Effector memory CD4-positive, alpha-beta T cell (primary cell): ENCODE measurements at places on chromosomes 7 and 10.

DNA sequence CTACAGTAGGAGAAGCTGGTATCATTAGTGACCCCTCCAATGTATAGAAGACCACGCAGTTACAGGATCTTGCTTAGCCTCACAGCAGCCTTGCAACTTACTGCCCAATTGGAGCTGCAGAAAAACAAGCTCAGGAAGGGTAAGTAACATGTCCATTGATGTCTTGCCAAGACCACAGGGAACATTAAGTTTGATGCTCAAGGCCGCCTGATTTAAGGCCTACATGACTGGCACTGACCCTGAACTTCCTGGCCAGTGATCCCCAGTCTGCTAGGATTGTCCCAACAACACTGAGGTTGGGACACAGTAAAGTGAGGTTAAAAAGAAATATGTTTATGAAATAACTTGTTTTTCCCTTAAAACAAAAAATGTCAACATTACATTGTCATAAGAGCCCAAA, 6.8 kb upstream of the GDF2 start:
- no peak for DNase-seq

GRCh38 chr7:108653526-108653925, 83.9 kb downstream of the DNAJB9 start:
- no peak for DNase-seq

DNA sequence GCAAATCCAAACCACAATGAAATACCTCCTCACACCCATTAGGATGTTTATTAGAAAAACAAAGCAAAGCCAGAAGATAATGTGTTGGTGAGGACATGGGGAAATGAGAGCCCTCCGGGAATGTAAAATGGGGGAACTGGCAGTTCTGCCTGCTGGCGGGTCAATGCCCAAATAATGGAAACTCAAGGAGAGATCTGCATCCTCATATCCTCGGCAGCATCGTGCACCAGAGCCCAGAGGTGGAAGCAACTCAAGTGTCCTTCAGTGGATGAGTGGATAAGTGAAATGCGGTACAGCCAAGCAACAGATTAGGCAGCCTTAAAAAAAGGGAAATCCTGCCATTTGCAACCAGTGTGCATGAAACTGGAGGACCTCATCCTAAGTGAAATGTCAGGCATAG, 325.2 kb downstream of the WDR37 start:
- DNase-seq, result no peak

GRCh38 chr7:117385363-117386109, 41.8 kb downstream of the ASZ1 start:
- DNase-seq, result no peak

DNA sequence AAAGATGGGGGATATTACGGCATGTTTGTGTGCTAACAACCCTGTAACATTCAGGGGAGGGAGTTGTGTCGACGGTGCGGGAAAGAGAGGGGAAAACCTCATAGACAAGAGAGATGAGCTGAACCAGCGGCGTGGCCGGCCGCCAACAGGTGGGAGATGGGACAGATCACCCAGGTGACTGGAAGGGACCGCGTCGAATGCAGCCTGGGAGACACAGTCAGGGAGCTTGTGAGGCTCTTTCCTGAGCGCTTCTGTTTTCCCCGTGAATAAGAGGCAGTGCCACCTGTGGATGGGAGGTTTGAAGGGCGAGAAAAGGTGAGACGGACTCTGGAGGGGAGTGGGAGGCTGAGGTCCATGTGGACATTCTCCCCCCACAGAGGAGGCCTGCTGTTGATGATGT, 9.9 kb upstream of the PRKAG2 start:
- no peak for DNase-seq

GRCh38 chr7:82114237-82114636, 329.3 kb downstream of the CACNA2D1 start:
- DNase-seq, result no peak

DNA sequence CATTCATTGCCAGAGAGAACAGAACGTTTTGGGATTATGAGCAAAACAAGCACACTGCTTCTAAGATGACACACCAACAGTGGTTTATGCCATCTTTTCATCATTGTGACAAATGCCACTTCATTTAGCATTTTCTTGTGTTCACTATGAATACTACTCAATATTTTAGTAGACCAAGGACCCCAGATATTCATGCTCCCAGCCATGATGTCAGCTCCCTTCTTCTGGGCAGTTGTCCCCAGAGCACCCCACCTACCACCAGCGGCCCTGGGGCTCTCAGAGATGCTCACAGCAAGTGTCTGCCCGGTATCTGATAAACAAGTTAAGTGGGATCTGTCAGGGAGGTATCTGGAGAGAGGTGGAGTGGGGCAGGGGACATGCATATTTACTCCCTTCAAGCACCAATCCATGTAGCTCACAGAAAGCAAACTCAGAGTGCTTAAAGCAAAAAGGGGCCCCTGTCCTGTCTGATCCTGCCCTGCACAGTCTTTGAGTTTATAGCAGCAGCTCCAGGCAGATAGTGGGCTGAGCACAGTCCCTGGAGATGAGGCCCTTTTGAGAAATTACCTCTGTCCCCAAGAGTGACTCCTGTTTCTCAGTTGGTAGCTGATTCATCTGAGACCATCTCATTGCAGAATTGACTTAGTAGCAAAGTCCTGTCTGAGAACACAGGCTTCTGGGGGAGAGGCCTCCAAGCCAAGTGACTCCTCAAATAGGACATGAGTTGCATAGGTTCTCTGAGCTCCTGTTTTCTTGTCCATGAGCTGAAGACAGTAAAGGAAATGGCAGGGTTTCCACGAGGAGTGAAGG, 281.8 kb upstream of the KLF6 start:
- no peak for DNase-seq

GRCh38 chr7:5472432-5473315, 49.0 kb upstream of the TNRC18 start:
- DNase-seq, result no peak

GRCh38 chr10:14391342-14391741, 60.6 kb upstream of the FRMD4A start:
- no peak for DNase-seq

DNA sequence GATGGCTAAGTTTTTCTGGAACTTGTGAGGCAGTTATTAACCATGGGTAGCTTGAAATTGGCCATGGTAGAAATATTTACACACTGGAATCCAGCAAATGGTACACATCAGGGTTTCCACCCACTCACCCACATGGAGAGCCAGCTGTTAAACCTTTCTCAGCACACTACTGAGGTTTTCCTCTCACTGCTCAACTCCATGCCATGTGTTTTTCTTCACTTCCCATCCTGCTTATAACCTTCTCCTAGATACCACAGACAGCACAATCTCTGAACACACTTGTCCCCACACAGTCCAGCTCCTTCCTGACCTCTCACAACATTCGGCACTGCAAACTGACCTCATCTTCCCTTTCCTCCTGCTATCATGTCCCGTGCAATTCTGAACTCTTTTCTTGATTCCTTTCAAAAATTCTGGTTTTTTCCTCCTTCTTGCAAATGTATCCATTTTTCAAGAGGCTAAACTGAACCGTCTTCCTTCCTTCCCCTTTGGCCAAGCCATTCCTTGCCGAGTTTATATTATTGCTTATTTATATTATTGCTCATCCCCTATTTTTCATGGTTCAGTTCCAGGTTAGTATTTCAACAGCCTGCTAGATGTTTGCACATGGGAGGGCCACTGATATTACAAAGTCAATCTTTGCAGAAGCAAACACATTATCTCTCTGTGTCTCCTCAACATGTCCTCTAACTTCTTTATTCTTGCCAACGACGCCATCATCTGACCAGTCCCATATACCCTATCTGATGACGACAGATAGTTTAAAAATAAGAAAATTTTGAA, 606.4 kb downstream of the SORCS1 start:
- DNase-seq, result no peak

GRCh38 chr10:132135053-132135872, 51.5 kb upstream of the DPYSL4 start:
- no peak for DNase-seq

GRCh38 chr10:129970465-129971364, 6.6 kb upstream of the EBF3 start:
- no peak for DNase-seq

DNA sequence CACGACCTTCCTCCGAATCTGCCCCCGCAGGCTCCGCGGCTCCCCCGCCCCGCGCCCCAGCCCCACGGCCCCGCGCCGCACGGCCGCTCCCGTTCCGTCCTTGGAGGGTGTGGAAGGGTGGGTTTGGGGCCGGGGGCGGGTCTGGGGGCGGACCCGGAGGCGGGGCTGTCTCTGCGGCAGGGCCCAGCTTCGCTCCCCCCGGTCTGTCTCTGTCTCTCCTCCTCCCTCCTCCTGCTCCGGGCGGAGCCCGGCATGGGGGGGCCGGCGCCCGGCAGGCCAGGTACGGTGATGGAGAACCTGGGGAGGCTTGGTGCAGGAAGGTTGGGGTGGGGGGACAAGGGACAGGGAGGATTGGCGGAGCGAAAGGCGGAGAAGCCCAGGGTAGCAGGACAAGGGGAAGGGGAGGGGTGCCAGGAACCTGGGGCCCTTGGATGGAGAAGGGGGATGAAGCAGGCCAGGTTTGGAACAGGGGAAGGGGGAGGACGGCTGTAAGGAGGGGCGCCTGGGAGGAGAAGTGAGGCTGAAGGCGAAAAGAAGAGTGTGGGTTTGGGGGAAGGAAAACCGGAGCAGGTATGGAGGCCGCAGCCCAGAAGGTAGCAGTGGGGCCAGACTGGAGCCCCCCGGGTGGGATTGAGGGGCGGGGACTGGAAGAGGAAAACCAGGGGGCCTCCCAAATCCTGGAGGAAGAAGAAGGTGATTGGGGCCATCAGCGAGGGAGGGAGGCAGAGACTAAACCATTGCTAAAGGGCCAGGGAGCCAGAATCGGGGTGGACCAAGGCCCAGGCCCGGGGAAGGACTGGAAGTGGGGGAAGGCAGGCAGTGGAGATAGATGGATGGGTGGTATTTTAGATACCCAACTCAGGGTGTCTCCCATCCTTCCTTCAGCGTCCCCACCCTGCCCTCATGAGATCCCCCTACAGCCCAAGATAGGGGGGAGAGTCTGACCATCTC, at the start of gene NYAP1:
Gene NYAP1, plus strand, starts transcription at position 206 of the 951 bp plus-strand sequence. CDS start 1,385 bp downstream, outside the sequence.
- DNase-seq, result peak; percentile 45

- DNase-seq, result no peak
Measured at GRCh38 chr7:155310425-155311114, 12.9 kb downstream of the INSIG1 start.

GRCh38 chr7:41027428-41028115, 675.3 kb downstream of the INHBA start:
- DNase-seq, result no peak

DNA sequence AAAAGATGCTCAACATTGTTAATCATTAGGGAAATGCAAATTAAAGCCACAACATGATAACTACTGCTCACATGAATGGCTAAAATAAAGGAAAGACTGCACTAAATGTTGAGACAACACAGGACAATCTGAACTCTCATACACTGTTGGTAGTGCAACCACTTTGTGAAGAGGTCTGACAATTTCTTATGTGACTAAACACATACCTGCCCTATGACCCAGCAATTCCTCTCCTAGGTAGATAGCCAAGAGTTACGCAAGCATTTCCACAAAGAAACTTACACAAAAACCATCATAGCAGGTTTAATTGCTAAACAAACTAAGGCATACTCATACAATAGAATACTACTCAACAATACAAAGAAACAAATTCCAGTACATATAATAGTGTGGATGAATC, 41.8 kb upstream of the HERPUD2 start:
- no peak for DNase-seq

- DNase-seq, result no peak
Measured at GRCh38 chr10:109474261-109474660, 449.1 kb downstream of the XPNPEP1 start.

DNA sequence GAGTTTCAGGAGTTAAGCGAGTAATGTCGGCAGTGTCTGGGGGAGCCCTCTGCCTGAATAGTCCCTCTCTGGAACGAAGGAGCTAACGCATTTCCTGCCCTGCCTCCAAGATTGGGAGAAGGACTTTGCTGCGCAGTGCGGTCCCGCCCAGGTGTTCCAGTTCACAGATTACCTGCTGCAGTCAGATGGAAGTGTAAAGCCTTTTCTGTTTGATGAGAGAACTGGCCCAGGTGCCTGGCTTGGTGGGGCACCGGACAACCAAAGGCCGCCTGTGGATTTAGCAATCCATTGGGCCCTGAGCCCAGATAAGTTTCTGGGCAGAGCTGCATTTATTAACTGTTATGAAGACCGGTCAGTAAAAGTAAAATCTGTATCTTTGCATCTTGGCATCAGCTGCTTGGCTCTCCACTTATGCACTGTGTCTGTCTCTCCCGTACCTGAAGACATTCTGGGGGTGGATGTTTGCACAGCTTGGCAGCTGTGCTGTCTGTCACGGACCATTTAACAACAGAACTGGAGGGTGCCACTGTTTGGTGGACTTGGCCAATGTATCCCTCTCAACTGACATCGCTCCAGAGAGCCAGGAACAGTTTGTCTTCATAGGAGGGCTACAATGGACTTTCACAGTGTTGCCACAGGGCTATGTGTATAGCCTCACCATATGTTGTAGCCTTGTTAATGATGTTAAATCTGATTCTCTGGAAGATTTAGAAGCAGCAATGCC, 654.7 kb upstream of the ZWINT start:
- no peak for DNase-seq

- no peak for DNase-seq
Measured at GRCh38 chr7:27888736-27889135, 148.8 kb downstream of the TAX1BP1 start.

GRCh38 chr10:94859086-94859485, 79.4 kb upstream of the CYP2C9 start:
- DNase-seq, result no peak

DNA sequence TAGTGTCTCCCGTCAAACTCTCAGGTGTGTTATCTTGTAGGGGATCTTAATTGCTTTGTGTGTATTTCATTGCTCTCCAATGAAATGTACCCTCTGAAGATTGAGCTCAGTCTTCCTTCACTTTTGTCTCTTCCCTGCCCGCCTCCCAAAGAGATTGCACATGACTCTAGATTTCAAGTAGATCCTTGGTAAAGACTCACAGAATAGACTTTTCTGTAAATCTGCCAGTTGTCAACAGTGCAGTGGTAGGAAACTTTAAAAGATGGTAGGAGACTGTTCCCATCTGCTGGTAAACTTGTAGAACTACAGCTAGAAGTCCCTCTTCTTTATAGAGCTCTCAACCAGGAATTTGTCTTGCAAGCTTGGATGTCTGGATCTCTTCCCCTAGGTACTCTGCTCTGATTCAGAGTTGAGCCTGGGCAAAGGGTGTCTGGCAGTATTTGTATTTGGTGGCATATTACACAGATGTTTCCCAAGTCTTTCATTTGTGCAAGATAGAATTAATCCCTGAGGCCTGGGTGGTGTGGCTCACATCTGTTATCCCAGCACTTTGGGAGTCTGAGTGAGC, 9.6 kb downstream of the CCL26 start:
- DNase-seq, result no peak

DNA sequence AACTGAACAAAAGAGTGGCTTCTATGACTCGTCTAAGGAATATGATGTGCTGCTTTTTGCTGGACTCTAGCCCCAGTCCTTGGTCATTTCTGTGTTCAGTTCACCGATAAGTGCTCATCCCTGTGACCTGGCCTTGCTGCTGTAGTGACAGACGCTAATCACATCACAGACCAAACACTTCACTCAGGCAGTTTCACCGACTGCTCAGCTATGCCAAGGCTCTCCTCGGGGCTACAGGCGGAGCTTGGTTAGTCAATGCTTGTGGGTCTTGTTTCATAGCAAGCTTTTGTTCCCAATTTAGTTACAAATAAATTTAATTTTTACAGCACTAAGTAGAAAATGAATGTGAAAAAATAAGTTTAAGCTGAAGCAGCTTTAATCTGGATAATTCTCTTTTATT, 190.8 kb upstream of the PRKCQ start:
- DNase-seq, result no peak

GRCh38 chr10:131802156-131802915, 98.5 kb upstream of the PPP2R2D start:
- no peak for DNase-seq

GRCh38 chr10:97584060-97584797, at the start of gene HOGA1:
TSS of gene HOGA1 (plus strand) at chr10:97584389. CDS start at chr10:97584704, 315 bp downstream.
- no peak for DNase-seq
